ENCODE measurements at places on chromosomes 7 and 10. TPM values are rescaled to one million over a fixed set of nuclear protein-coding genes. Genes with fewer than 3 reads are reported as not detected.

CPED1 gene
- total RNA-seq = 0.44 TPM

SVOPL gene
- 2.2 TPM for total RNA-seq

STEAP2 gene
- total RNA-seq = 17.0 TPM

NME8 gene
- total RNA-seq = 1.5 TPM

USP6NL gene
- 19.5 TPM for total RNA-seq

VENTX gene
- total RNA-seq = 21.5 TPM

TFR2 gene
- total RNA-seq = 5.7 TPM

CFTR gene
- 0.89 TPM for total RNA-seq

SPDYE6 gene
- not detected for total RNA-seq

NXPH1 gene
- total RNA-seq = 0.27 TPM

ECHS1 gene
- total RNA-seq = 88.8 TPM

DNA sequence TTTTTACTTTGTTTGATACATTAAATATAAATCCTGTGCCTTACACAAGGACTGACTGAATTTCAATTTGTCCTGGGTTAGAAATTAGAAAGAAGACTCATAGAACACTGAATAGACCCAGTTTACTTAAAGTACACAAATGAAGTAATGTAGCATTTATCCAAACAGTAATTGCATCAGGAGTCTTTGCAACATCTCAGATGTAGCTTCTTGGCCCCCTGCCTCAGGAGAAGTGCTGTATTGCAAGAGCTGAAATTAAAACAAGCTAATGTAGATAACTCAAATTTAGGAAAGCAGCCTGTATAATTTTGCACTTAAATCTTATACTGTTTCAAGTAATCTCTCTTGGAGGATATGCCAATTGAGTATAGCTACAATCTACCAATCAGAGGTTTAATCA lies 54.3 kb upstream of the KCND2 start:
- DNase-seq = no peak

GRCh38 chr7:117113871-117114270 lies 160.6 kb downstream of the ST7 start:
- DNase-seq = no peak

- no peak for DNase-seq
Observed at GRCh38 chr10:9625304-9625703, 1392.4 kb upstream of the CELF2 start.

DNA sequence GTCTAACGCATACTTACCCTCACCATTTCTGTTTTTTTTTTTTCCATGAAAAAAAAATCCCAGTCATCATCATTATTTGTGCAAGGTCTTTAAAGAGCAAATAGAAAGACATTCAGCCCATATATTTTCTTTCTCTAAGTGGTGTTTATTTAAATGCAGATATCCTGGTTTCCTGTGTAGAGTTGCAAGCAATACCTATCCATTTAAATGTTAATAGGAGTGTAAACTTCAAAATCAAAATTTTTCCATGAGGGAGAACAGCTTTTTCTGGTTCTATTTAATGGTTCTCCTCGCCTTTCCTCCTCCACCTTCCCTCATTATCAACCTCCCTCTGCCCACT lies 120.1 kb upstream of the AGK start:
- no peak for DNase-seq

GRCh38 chr10:58854811-58855210 lies 321.6 kb upstream of the PHYHIPL start:
- no peak for DNase-seq

GRCh38 chr7:128000048-128000447 lies 31.2 kb downstream of the LRRC4 start:
- no peak for DNase-seq

DNA sequence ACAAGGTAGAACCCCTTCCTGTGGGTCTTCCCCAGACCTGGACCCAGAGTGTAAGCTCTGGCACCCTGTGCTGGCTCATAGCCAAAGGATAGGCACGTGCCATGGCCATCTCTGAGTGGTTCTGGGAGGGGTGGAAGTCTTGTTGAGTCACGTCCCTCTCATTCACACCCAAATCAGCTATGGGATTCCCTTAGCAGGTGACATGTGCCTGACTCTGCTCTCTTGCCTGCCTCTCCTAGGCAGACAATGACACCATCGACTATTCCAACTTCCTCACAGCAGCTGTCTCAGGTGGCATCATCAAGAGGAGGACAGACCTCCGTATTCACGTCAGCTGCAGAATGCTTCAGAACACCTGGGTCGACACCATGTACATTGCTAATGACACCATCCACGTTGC lies 59.8 kb downstream of the C10orf120 start:
- no peak for DNase-seq

DNA sequence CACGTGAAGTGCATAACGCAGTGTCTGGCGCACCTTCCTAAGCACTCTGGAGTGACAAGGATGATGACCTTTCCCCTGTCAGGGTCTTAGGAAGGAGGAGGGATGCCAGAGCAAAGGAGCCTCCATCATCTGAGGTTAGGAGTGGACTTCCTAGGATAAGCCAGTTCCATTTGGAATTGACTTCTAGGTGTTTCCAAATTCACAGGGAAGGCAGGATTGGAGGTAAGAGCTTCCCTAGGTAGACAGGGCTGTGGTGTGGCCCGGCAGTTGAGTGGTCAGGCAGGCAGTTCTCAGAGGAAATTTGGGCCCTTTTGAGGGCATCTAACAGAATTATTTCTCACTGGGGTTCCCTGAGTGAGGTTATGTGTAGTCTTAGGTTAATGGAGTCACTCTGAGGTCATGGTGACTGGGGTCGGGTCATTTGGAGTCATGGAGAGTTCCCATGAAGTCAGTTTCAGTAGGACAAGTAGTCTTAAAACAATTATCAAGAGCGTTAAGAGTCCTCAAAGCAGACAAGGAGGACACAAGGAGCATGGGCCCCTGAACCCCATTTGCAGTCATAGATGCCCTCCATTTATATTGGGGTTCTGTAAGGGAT lies 8.2 kb downstream of the PPIF start:
- DNase-seq = no peak

DNA sequence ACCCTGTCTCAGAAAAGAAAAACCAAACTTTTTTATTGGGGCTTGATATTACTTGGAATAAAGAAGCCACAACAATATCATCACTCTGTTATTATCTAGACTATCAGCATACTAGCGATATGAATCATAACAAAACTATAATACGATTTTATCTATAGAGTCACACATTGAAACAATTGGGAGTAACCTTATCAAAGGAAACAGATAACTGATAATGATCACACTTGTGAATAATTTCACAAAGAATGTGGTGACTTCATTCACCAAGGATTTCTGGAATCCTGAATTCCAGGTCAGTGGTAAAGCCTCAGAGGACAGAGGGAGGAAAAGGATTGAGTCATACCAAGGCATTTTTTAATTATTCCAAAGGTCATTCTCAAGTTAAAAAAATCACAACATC lies 32.1 kb upstream of the NMT2 start:
- DNase-seq = no peak

GRCh38 chr7:100693312-100694097 lies 545 bp downstream of the GIGYF1 start:
- no peak for DNase-seq

GRCh38 chr10:68155615-68156210 lies 46.4 kb downstream of the MYPN start:
- no peak for DNase-seq

GRCh38 chr10:7696545-7696944 lies 6.6 kb upstream of the ITIH2 start:
- DNase-seq = no peak

GRCh38 chr10:105010411-105011121 lies 369.5 kb downstream of the SORCS3 start:
- no peak for DNase-seq

GRCh38 chr7:44759246-44759645 lies 10.6 kb downstream of the ZMIZ2 start:
- DNase-seq = no peak

DNA sequence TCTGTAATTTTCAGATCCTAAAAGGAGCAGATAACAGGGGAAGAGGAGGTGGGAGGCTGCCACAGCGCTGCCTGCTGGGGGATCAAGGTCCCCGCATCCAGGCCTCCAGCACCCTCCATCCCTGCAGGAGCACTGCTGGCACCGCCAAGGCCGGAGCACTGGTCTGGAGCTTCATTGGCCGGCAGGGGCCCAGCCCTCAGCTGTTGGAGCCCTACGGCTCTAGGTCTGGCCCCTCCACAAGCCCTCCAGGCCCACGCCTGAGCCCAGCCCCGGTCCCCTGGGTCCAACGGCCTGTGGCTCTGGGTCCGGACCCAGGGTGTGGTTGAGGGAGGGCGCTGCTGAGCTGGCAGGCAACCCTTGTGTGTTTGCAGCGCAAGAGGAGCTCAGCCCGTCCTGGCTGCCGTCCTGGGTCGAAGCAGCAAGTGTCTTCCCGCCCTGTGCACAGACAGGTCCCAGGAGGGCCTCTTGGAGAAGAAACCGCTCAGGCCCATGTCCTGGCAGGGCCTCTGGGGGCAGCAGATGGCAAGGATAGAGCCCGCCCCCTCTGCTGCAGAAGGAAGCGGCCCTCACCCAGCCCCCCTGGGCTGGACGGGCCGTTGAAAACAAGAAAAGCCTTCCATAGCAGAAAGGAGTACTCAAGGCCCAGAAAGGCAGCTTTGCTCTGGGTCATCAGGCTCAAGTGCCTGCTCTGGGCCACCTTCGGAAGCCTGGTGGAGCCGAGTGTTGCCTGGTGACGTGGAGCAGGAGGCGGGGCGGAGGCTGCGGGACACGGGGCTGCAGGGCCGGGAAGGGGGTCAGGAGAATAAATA lies 54.3 kb upstream of the TNRC18 start:
- peak; percentile 71 for DNase-seq

DNA sequence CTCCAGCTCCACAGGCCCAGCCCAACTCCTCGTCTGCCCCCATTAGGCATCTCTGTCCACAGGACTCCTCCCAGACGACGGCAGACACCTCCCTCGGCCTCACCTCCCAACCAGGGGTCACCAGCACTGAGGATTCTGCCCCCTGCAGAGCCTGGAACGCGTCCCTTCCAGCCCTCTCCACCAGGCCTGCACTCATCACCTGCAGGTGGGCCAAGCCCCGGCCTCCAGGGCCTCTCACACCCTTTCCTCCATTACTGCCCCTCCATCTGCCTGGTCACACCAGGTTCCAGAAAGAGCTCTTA lies 42.7 kb upstream of the PDGFA start:
- no peak for DNase-seq

DNA sequence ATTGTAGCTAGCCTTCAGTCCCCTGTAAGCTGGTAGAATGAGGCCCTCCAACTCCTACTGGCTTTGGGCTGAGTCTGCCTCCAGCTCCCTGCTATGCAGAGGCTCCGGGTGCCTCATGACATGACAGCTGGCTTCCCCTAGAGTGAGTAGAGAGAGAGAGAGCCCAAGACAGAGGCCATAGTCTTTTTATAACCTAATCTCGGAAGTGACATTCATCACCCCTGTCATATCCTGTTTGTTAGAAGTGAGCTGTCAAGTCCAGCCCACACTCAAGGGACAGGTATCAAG lies 53.9 kb upstream of the CTBP2 start:
- DNase-seq = no peak

- DNase-seq = no peak
Observed at GRCh38 chr7:105098863-105099515, 85.0 kb downstream of the KMT2E start.

DNA sequence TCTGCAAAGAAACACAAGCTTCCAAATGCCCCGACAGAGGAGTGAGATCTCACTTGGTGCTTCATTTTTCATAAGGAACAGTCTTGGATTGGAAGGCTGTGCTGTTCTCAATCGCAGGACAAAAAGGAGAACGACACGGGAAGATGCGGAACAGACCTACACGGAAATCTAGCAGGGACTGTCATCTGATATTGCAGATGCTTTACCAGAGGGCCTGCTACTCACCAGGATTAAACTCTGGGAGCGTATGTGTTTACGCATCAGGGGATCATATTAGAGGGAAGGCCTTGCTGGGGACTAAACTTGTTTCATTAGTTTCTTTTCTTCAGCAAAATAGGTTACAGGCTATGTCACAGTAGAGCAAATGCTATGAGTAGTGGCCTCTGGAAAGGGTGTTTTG lies 82.8 kb upstream of the EEPD1 start:
- DNase-seq = no peak

Data from WTC11 (cell line).